ENCODE measurements at places on chromosomes 5 and 9. TPM values are rescaled to one million over a fixed set of nuclear protein-coding genes. Genes with fewer than 3 reads are reported as not detected.

DNAJC25 gene
- 3.6 TPM for total RNA-seq

WDR38 gene
- total RNA-seq: not detected

EHMT1 gene
- total RNA-seq: 92.7 TPM

SLC24A2 gene
- 195 TPM for total RNA-seq

OR5C1 gene
- not detected for total RNA-seq

TTC33 gene
- 43.3 TPM for total RNA-seq

SEMA5A gene
- total RNA-seq: 18.5 TPM

SGCD gene
- 15.1 TPM for total RNA-seq

ACOT12 gene
- total RNA-seq: not detected

ZDHHC11B gene
- total RNA-seq: 186 TPM

DAB2IP gene
- total RNA-seq: 99.6 TPM

SPINK13 gene
- total RNA-seq: not detected

SPATA9 gene
- total RNA-seq: 0.78 TPM

RIMOC1 gene
- total RNA-seq: 38.8 TPM

ZBED3 gene
- 11.6 TPM for total RNA-seq

STC2 gene
- 4.1 TPM for total RNA-seq

PCDHB3 gene
- 5.8 TPM for total RNA-seq

PRDM9 gene
- total RNA-seq: not detected

BTNL8 gene
- total RNA-seq: 0.32 TPM

MFAP3 gene
- 38.4 TPM for total RNA-seq

PCDHB4 gene
- 18.1 TPM for total RNA-seq

IRX2 gene
- 0.26 TPM for total RNA-seq

SCGB3A2 gene
- not detected for total RNA-seq

CDC14B gene
- 62.0 TPM for total RNA-seq

C9 gene
- not detected for total RNA-seq

HACD4 gene
- 0.95 TPM for total RNA-seq

ORM2 gene
- total RNA-seq: not detected

RANBP17 gene
- total RNA-seq: 14.0 TPM

DMRT3 gene
- total RNA-seq: 1.4 TPM

SLC23A1 gene
- total RNA-seq: not detected

RNF208 gene
- total RNA-seq: 83.3 TPM

CRB2 gene
- total RNA-seq: 22.4 TPM

MAN2A1 gene
- 155 TPM for total RNA-seq

CHSY3 gene
- 10.0 TPM for total RNA-seq

MYMK gene
- total RNA-seq: not detected

XRCC4 gene
- total RNA-seq: 6.8 TPM

SHISAL2B gene
- not detected for total RNA-seq

SV2C gene
- 11.7 TPM for total RNA-seq

CCL27 gene
- total RNA-seq: 2.7 TPM

LCN9 gene
- not detected for total RNA-seq

CD14 gene
- 9.4 TPM for total RNA-seq

GABRA1 gene
- 271 TPM for total RNA-seq

MEF2C gene
- total RNA-seq: 197 TPM

CDKN2B gene
- total RNA-seq: 3.5 TPM

Measured in dorsolateral prefrontal cortex (tissue), 122 donors.